ENCODE measurements at places on chromosomes 2 and 18.

DNA sequence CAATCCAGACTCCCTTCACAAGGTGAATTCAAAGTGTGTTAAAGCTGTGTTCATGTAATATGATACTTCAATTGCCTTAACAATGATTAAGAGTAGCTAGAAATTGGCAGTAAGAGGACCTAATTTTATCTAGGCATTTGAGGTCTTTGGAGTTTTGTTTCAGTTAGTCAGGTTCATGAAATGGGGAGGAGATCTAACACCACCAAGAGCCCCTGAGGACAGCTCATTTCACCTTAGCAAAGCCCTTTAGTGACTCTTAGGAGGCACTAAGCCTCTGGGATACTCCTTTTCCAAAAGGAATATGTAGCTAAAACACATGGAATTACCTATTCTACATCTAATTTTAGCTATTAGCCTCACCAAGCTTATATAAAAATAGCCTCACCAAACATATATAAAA, 716.5 kb upstream of the RAB6C start:
- no peak for DNase-seq

DNA sequence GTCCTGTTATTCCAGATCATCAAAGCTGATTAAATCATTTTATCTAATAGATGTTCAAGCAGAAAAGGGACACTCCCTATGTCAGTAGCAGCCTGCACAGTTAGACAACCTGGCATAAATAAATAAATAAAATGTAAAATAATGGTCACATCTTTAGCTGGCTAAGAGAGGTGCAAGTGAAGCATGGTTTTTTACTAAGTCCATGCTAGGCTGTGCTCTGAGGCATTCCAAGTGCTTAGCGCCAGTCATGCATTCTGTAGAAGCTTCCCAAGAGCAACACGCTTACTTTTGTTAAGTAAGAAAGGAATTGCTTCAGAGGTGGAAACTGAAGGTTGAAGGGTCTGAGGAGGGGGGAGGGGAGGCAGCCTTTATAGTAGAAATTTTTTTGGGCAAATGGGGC, 351.2 kb downstream of the CDH2 start:
- DNase-seq = no peak

DNA sequence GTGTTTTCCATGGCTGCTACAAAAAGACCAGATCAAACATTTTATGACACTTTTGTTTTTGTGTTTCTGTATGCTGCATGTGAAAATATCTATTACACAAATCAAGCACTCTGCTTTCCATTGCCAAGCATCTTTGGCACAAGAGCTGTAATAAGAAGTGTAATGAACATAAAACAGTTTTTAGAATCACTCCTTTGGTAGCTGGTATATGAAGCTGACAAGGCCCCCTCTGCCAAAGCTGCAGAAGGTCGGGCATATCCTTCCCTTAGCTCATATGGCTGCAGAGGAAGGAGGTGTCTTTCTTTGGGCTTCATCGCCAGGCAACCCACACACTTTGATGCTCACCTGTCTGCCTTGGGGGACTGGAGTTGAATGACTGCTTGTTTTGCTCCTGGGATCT, 175.4 kb downstream of the TMEM247 start:
- no peak for DNase-seq

GRCh38 chr18:49835405-49835804, 22.1 kb upstream of the ACAA2 start:
- no peak for DNase-seq

DNA sequence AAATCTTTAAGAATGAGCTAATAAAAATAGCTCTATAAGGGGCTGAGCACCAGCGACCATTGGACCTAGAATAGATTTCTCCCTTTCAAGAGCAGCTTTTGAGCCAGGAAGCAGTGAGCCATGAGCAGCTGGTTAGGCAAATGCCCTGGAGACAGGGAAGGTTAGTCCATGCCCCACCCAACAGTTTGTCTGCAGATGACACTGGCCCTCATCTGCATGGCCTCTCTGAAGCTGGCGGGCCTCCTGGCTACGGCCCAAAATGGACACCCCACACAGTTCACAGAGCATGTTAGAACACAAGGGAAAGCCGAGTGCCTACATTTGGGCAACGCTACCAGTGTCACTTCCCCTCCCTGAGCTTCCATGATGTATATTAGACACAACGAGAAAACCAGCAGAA, 201.1 kb downstream of the MGAT5 start:
- no peak for DNase-seq

GRCh38 chr18:3513481-3513880, 63.5 kb downstream of the TGIF1 start:
- no peak for DNase-seq

DNA sequence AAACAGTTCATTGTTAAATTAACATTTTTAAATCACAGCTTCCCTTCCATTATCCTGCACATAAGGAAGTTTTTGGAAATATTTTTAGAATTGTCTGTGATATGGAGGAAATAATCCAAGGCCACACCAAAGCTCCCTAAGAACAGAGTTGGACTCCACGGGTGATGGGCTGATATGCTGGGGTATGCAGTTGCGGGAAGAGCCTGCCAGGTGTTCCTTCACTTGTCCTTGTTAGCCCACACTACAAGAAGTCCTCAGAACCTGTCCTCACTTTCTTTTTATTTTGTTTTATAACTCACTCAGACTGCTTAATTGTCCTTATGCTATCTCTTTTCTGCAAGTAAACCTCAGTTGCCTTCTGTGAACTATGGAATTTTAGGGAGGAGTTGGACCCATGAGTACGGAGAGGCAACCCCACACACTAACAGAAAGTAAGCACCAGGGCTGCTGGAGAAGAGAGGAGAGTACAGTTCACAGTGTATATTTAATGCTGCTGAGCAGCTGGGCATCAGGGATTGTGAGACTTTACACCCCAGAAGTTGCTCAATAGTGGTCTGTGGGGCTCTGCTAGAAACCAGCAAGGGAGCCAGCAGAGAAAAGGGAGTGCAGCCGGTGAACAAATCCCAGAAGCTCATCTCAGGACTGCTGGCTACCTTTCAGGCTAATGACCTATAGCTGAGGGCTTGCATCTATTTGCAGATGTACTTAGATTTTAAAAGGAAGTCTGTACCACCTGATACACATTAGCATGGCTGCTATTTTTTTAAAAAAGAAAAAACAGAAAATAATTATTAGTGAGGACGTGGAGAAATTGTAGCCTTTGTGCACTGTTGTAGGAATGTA, 280.1 kb upstream of the STON1 start:
- no peak for DNase-seq

DNA sequence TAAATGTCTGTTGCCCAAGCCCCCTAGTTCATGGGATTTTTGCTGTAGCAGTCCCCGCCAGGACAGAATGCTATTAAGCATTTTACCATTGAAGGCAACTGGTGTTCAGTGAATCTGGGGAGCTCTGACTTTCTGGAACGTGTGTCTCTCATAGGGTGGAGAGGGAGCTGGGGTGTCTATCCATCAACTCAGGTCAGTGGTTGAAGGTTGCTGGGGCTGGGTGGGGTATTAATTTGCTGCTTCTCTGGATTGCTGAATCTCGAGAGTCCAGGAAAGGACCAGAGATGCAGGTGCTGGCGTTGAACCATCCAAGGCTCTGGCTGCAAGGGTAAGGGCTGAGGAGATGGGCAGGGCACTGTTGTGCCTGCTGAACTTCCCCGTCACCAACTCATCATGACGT, 66.8 kb upstream of the NCK2 start:
- no peak for DNase-seq

DNA sequence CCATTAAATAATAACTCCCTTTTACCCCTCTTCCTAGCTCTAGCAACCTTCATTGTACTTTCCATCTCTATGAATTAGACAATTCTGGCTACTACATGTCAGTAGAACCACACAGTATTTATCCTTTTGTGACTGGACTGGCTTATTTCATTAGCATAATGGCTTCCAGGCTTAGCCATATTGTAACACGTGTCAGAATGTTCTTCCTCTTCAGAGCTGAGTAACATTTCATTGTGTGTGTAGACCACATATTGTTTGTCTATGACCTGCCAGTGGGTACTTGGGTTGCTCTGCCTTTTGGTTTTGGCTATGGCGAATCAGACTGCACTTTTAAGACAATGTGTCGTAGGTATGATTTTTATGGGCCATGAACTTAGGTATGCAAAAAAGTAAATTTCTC, 20.9 kb downstream of the TSN start:
- DNase-seq = no peak

DNA sequence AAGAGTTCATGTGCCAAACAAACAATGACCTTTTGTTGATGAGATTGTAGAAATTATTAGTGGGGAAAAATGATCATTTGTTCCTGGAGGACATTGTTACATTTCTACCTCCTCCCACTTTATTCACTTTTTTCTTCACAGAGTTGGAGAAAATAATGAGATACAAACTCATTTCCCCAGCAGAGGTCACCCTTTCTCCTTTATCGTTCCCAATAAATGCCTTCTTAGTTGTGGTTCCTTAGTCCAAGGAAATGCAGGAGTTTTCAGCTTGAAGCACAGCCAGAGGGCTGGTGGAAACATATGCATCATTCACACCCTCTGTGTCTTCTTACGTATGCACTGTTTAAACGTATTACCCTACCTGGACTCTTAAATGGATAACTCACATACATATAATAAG, 108.8 kb downstream of the SLC4A3 start:
- DNase-seq = peak; percentile 5

GRCh38 chr18:61833978-61834377, 58.8 kb downstream of the RNF152 start:
- DNase-seq = no peak

DNA sequence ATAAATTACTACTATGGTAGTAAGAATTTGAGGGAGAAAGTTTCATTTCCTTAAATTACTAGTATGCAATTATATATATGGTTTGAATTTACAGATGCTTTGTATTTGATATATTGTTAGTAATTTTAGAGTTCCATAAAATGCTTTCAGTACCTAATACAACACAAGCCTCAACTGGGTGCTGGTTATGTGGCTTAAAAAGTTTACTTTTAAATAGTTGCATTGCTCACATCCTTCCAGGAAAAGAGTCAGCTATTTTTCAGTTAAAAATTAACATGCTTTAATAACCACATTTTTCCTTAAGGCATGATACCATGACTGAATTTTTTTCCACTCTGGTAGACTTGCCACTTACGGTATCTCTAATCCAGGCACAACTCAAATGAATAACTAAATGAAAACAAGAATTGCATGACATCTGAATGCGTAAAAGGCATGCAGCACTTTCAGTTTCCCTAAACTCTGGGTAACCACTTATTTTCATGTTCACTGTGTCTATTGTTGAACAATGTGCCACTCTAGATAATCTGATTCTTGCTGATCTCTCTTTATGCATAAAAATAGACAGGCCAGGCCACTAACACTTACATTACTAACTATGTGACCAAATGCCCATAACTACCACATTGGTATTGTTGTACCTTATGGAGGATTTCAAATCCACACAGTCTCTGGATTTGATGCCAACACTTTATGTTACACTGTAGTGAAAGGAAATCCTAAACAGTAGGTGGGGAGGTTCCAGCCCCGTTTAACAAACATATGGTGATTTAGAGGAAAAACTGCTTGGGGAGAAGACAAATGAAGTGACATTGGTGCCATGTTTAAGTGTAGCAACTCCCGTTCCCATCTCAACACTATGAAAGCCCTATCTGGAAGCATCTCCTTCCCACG, 35.5 kb upstream of the SLC35F5 start:
- no peak for DNase-seq

DNA sequence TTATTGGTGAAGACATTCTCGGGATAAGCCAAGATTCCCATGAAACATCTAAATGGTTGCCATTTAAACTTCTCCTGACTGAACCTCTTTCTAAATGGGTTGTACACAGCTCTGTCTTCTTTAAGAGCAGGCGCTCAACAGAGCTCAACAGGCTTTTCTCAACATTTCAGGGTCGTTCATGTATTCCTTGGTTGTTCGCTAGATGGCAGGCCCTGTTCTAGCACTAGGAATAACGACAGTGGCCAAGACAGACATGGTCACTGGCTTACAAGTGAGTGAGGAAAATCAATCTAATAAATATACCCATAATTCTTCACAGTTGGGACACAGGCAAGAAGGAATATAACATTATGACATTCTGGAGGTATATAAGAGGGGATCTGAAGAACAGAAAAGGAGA, 154.5 kb downstream of the SMAD2 start:
- no peak for DNase-seq

DNA sequence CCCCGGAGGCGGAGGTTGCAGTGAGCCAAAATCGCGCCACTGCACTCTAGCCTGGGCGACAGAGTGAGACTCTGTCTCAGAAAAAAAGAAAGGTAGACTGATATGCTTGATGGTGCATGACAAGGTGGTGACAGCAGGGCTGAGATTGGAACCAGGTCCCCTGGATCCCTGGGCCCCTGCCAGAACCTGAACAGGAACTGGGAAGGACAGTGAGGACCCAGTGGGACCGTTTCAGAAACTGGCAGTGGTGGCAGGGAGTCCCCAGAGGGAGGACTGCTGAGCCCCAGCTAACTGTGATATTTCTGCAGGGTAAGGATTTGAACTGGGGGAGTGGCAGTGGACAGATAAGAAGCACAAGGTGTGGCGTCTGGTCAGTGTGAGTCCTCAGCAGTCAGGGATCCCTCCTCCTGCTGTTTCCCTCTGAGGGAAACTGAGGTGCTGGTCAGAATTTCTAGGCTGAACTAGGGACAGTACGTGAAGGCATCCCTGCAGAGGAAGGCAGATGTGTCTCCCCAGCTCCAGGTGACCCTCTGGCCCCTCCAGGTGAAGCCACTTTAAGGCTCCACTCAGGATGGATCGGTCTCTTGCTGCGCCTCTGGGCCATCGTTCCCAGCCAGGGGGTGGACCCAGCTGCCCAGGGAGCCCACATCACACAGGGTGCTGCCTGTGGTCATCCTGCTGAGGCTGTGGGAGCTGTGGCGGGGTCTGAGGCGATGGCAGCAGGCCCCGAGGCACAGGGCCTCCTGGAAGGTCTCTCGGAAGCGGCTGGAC, 5.6 kb downstream of the NMUR1 start:
- DNase-seq = no peak

DNA sequence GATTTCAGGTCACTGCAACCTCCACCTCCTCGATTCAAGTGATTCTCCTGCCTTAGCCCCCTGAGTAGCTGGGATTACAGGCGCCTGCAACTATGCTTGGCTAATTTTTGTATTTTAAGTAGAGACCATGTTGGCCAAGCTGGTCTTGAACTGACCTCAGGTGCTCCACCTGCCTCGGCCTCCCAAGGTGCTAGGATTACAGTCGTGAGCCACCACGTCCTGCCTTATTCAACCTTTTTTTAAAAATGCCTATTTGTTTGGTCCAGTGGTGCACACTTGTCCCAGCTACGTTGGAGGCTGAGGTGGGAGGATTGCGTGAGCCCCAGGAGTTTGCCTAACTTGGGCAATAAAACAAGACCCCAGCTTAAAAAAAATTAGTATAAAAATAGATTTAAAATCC, 43.3 kb downstream of the CYP20A1 start:
- DNase-seq = no peak

DNA sequence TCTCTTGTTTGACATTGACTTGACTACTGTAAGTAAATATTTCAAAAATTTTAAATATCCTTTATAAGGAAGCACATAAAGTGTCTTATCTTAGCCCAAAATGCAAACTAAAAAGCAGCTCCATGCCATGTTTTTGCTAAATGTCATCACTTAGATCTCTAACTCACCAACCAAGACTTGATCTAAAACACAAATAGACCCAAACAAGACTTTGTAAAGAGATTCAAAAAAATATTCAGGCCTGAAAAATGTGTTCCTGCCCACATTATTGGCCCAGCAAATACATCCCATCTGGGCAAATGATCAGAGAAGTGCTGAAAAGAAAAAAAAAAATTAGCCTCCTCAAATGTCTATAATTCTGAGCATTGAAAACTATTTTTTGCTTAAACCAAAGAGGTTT, 187.6 kb downstream of the MREG start:
- no peak for DNase-seq
